Lung (tissue), 17 donors: ENCODE measurements at places on chromosomes 3 and 15. TPM values are rescaled to one million over a fixed set of nuclear protein-coding genes. Genes with fewer than 3 reads are reported as not detected.

Gene VEPH1
- 77.6 TPM for total RNA-seq

Gene VILL
- 18.2 TPM for total RNA-seq

Gene PARP15
- 4.4 TPM for total RNA-seq

GRCh38 chr3:100900671-100901335 lies 92.4 kb downstream of the ABI3BP start:
- DNase-seq = no peak

Gene SLC51A
- 1.1 TPM for total RNA-seq

DNA sequence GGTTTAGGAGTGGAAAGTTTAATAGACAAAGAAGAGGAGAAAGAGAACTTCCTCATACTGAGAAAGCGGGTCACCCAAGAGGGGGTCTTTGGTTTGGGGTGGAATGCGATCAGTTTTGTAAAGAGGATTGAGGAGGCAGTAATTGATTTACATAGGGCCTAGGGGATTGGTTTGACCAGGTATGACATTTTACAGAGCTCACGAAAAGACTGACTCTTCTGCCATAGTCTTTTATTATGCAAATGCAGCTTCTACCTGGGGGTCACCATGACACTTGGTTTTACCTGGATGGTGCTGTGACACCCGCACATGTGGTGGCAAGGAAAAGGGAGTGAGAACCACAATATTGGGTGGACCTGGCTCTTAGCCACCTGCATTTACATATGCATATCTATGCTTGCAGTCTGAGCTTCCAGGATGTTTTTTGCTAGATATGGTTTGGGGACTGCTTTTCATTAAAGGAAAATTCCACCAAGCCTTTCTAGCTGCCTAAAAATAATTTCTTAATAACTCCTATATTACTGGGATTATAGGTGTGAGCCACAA lies 6.9 kb upstream of the NME9 start:
- no peak for DNase-seq

Gene GPR87
- 1.5 TPM for total RNA-seq

- DNase-seq = no peak
Measured at GRCh38 chr3:256501-256900, 59.9 kb downstream of the CHL1 start.

DNA sequence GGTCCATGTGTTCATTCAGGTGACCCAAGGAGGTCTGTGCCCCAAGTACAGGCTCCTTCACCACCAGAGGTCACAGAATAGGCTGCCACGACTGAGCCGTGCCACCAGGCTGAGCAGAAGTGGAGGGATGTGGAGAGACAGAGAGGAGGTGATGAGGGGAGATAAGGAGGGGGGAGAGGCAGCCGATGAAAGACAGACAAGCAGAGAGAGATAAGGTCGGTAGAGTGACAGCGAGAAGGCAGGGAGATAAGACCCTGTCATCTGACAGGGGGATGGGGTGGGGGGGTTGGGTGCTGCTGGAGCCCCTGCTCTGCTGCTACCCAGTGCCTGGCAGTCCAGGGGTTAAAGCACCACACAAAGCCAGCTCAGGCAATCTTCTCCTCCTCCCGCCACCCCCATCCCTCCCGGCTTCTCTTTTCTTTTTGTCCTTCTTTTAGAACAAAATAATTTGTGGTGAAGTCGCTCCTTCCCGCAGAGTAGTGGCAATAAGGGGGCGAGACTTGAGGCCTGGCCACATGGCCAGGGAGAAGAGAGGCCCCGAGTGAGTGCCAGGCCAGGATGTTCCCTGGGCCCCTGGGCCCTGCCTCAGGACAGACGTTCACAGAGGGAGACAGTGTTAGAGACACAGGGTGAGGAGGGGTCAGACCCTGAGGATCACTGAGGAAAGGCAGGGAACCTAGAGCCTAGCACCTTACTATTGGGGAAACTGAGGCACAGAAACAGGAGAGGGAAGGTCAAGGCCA lies 67.9 kb downstream of the CACNA2D2 start:
- DNase-seq = no peak

Gene EAF2
- 7.8 TPM for total RNA-seq

Gene ZNF620
- total RNA-seq = 6.1 TPM

GRCh38 chr3:5052247-5052646 lies 69.8 kb upstream of the ARL8B start:
- DNase-seq = no peak

DNA sequence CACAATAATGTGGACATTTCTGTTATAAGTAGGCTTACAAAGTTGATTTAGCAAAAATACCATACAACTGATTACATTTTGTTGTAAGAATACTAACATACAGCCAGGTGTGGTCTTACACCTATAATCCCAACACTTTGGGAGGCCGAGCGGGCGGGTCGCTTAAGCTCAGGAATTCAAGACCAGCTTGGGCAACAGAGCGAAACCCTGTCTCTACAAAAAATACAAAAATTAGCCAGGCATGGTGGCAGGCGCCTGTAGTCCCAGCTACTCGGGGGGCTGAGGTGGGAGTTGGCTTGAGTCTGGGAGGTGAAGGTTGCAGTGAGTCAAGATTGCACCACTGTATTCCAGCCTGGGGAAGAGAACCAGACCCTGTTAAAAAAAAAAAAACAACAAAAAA lies 67.1 kb downstream of the DLG1 start:
- DNase-seq = no peak

DNA sequence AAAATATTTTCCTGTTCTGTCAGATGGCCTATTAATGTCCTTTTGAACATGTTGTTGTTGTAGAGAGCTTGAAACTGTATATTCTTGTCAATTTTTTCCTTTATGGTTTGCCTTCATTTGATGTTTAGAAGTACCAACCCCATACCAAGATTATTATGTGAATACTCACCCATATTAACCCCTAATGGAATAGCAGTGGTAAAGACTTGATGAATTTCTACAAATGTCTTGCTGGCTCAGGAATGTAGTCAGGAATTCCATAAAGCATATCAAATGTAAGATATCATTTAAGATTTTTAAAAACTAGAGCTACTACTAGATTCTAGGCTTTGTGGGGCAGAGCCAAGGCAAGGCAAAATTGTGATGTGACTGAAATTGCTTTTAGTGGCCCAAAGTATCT lies 30.0 kb downstream of the MYO5A start:
- DNase-seq = no peak

- no peak for DNase-seq
Measured at GRCh38 chr3:81823882-81824395, 62.5 kb upstream of the GBE1 start.

- no peak for DNase-seq
Measured at GRCh38 chr15:94182883-94183282, 48.5 kb upstream of the MCTP2 start.

DNA sequence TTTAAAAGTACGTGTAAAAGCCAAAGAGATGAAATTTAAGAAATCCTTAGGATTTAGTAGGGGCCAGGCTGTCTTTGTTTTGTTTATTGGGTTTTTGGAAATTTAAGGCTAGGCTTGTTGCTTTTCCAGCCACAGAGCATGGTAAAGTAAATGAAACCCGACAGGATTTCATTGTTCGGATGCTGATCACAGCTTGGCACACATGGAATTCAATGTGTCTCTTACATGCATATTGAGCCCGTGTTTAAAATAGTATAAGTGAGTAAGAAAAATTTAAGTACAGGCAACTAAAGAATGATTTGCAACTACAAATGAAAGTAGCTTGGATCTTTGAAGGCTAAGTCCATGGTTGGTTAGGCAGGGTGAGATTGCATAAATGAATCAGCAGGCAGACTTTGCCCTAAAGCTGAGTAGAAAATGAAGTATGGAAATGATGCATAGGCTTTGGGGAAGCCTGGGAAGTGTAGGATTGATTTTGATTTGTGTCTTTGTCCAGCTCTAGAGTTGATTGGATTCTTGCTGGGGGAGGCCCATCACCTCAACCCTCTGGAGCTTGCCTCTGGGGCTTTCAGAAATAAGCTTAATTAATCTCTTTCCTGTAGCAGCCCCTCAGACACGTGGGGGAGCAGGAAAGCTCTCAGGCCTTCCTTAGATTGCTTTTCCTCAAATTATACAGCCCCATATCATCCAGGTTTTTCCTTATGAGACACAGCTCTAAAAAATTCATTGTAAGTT lies 68.2 kb upstream of the ADAMTSL3 start:
- no peak for DNase-seq

- DNase-seq = no peak
Measured at GRCh38 chr3:140365872-140366697, 311.8 kb upstream of the TRIM42 start.

DNA sequence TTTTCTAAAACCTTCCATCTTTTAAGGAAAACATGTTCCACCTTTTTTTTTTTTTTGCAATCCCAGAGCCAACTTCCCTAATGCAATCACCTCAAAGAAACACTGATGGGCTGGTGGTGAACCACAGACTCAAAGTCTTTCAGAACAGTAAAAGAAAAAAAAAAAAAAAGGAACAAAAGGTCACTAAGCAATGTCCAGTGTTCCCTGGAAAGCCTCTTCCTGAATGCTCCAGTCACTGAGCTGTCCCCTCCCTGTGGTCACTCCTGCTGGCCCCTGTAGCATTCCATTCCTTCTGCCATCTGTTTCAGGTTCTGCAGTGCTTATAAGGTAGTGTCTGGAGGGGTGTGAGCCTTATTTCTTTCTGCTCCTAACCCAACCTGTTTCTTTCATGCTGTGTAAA lies 53.3 kb downstream of the AAGAB start:
- DNase-seq = no peak

GRCh38 chr3:126750756-126751121 lies 46.7 kb downstream of the CHCHD6 start:
- DNase-seq = no peak

Gene MME
- 9.2 TPM for total RNA-seq

DNA sequence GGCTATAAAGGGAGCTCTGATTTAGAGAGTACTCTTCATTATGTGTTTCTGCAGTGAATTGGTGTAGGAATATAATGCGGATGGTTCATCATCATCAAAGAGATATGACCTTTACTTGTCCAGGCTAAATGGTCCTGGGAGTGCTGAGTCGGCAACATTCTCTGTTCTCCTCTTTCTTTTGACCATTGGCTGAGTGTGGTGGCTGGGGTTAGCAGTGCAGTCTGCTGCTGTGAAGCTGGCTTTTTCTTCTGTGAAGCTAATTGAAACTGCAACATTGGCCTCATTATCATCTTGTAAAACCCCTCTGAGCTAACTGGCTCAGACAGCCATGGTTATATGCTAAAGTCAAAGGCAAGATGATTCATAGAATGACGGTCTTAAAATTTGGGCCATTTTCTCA lies 83.8 kb downstream of the THRB start:
- DNase-seq = no peak

GRCh38 chr3:150407808-150408220 lies 284 bp upstream of the TSC22D2 start:
- DNase-seq = no peak

- no peak for DNase-seq
Measured at GRCh38 chr3:53665608-53666425, 171.4 kb downstream of the CACNA1D start.

DNA sequence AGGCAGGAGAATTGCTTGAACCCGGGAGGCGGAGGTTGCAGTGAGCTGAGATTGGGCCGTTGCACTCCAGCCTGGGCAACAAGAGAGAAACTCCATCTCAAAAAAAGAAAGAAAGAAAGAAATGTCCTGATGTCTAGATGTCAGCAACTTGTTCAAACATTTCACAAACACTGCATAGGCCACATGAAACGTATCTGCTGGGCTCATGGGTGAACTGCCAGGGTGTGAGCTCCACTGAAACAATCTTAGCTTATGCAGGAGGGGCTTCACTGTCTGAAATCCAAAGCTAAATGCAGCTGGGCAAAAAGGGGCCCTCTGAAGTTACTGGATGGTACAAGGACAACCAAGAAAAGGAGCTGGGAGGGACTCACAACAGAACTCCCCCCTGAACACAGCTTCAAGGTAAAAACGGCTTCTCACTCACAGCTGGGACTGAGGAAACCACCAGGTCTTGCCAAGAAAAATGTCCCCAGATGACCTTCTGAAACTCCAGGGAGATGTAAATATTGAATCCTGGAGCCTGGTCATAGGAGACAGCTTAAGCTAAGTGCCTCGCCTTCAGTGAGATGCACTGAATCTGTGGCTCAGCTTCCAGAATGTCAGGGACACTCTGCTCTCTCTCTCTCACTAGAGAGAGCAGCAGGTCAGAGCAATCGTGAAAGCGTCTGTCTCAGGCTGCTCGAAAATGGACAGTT lies 31.9 kb downstream of the SEC61A1 start:
- DNase-seq = peak; percentile 18

- no peak for DNase-seq
Measured at GRCh38 chr3:194640829-194641228, 7.6 kb upstream of the TMEM44 start.

GRCh38 chr15:67548862-67549651 lies 6.6 kb downstream of the MAP2K5 start:
- peak; percentile 9 for DNase-seq

DNA sequence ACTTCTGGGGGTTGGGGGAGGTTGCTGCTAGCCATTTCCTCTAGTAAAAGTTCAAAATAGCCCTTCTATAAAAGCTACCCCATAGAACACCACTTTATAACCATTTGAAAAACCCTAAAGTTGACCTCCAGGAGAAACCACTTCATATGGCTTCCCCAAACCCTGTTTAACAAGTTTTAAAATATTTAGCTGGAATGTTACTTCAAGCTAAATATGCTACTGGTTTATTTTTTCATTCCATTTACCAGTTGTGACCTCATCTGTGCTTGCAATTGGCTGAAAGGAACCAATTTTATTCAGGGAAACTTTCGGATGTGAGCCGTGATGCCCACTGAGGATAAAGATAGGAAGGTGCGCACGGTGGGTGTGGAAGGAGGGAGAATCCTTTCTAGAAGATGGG lies 221.3 kb downstream of the SUCLG2 start:
- DNase-seq = peak; percentile 21

Gene CSPG4
- 38.1 TPM for total RNA-seq

Gene LARP6
- total RNA-seq = 8.6 TPM

- peak; percentile 34 for DNase-seq
Measured at GRCh38 chr3:4351164-4351855, 48.1 kb downstream of the SETMAR start.
